NCI-H1092 treated with DMSO at 0.1 percent for 48 hours (cell line): ENCODE measurements at places on chromosomes 16 and 17.

DNA sequence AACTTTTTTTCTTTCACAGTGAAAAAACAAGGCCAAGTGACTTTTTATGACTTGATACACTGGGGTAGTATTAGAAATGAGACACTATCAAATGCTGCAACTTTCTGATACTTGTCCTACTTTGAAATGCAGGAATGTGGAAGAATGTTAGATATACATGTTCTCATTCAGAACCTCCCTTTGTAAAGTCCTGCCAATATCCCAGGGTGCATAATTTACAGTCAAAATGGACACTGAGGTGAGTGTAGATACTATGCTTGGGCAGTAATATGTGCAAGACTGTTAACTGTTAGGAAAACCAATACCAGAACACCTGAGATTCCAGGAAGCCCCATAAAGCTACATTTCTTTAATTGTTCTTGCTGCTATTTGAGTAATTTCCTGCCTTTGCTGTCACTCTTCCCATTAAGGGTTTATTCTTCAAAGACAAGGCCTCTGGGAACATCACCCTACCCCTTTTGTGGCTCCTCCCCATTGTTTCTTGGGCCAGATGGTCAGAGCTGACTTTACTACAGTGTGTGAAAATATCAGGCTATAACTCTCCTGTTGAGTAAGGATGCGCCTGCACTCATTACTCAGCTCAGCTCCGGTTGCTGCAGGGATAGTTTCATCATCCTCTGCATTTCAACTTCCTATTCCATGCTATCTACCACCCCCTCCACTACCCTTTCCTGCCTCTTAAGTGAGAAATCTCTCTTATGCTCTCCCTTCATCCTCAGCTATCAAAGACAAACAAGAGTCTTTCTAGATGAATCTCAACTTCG lies 48.7 kb downstream of the TMEM100 start:
- no peak for DNase-seq

- DNase-seq, result no peak
Measured at GRCh38 chr16:76441391-76441790, 164.2 kb downstream of the CNTNAP4 start.

GRCh38 chr16:361341-361871 lies 8.9 kb upstream of the AXIN1 start:
- no peak for DNase-seq

DNA sequence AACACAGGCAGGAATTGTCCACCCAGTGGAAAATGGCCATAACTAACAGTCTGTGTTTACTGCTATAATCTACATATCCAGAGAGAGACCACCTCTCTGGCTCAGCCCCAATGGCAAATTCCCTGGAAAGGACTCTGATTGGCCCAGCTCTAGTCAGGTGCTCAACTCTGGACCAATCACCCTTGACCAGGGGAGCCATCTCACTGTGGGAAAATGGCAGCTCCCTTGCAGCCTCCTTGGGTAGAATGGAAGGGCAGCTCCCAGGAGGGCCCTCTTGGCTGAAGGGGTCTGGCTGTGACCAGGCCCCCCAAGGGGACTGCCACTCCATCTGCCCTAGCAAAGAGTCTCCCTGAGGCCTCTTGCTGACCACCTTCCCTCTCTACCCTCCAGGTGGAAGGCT lies 3.1 kb downstream of the ALOX15B start:
- DNase-seq, result no peak

GRCh38 chr16:85484347-85485300 lies 128.5 kb upstream of the GSE1 start:
- peak; percentile 95 for DNase-seq

GRCh38 chr17:65055280-65055707 lies 1.2 kb downstream of the GNA13 start:
- DNase-seq, result peak; percentile 19

- DNase-seq, result no peak
Measured at GRCh38 chr16:53822936-53823529, 119.1 kb downstream of the FTO start.
